ENCODE measurements at places on chromosomes 2 and 18. TPM values are rescaled to one million over a fixed set of nuclear protein-coding genes. Genes with fewer than 3 reads are reported as not detected.

SPHKAP gene
- 0.07 TPM for total RNA-seq

CD8B2 gene
- total RNA-seq = not detected

GKN2 gene
- total RNA-seq = not detected

FAM228A gene
- 0.80 TPM for total RNA-seq
